ENCODE measurements at places on chromosomes 12 and 14. TPM values are rescaled to one million over a fixed set of nuclear protein-coding genes. Genes with fewer than 3 reads are reported as not detected.

DNA sequence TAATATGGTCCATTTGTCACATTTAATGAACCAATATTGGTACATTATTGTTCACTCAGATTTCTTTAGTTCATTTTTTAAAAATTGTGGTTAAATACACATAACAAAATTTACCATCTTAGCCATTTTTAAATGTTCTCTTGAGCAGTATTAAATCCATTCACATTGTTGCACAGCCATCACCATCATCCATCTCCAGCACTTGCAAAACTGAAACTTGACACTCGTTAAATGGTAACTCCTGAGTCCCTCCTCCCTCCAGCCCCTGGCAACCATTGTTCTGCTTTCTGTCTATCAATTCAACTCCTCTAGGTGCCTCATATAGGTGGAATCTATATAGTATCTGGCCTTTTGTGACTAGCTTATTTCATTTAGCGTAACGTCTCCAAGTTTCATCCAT lies 86.4 kb downstream of the ACACB start:
- no peak for DNase-seq

The APOLD1 gene
- total RNA-seq, result 63.6 TPM

GRCh38 chr12:108289350-108290161 lies 49.6 kb downstream of the CMKLR1 start:
- no peak for DNase-seq

DNA sequence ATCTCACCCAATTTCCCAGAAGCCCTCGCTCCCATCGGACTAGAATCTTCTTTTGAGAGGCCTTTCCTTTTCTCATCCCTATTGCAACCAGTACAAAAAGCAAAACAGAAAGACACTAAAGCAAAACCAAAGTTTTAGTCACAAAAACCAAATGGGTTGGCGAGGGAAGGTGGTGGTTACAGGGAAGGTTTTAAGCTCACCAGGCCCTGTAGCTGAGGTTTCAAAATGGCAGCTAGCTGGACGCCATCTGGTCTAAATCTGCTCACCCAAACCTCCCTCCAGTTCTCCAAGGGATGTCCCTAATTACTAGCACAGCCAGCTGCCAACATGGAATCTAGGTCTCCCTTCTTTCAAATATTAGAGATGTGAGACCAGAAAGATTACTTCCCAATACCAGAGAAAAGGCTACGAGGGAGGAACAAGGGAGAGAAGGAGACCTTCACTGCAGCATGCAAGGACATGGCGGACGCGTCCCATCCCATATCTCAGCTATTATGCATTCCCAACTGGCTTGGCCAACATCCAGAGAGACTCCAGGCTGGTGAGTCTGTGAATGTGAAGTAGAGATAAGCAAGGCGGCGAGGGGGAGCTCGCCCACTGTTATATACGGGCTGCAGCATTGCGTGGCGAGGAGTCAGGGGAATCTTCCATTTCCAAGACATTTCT lies 70.8 kb downstream of the DPF3 start:
- DNase-seq, result peak; percentile 41

DNA sequence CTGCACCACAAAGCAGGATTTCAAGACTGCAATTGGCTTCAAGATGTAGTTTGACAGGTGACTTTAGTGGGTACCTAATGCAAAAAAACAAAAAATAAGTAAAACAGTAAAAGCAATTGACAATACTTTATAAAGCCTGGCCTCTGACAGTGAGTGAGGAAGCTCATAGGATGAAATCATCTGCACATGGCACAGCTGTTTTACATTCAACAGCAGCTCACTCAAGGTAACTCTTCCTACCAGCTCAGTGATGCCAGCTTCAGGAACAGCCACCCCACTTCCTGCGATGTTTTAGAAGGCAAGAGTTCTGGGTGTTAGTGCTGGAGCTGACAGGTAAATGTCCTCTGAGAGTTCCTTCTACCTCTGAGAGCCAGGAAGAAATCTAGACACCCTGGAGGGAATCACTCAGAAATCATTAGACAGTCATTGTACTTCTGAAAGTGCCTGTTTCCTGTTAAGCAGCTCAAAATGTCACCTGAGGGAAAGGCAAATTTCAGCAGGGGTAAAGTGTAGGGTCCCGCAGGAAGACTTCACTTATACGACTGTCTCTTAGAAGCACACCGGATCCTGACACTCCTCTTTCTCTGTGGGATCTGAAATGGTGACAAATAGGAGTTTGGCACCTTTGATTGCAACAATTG lies 99.9 kb downstream of the FOXN3 start:
- DNase-seq, result no peak

DNA sequence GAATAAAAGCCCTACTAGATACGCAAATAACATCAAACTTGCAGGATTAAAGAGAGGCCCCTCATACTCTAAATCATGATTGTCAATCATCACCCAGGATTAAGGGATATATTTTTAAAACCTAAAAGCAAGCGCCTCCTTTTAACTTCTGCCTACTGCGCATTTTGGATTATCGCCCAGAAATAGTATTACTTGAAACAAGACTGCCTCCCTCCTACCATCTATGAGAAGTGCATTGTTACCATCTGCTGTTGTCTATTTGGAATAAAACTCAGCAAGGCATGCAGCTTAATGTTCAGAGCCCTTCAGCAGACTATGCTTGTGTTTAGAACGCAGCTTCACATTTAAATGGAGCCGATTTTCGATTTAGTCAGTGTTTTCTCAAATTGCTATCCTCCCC lies 79.6 kb downstream of the EXOC5 start:
- no peak for DNase-seq

The TMPRSS12 gene
- not detected for total RNA-seq

The TOMM20L gene
- total RNA-seq, result not detected

The RDH12 gene
- total RNA-seq, result not detected

All from heart right ventricle (tissue), 16 donors.